ENCODE measurements at places on chromosomes 4 and X.

- no peak for DNase-seq
Observed at GRCh38 chr4:188374871-188375270, 235.6 kb downstream of the TRIML1 start.

- no peak for DNase-seq
Observed at GRCh38 chrX:148661035-148661434, 160.6 kb downstream of the AFF2 start.

DNA sequence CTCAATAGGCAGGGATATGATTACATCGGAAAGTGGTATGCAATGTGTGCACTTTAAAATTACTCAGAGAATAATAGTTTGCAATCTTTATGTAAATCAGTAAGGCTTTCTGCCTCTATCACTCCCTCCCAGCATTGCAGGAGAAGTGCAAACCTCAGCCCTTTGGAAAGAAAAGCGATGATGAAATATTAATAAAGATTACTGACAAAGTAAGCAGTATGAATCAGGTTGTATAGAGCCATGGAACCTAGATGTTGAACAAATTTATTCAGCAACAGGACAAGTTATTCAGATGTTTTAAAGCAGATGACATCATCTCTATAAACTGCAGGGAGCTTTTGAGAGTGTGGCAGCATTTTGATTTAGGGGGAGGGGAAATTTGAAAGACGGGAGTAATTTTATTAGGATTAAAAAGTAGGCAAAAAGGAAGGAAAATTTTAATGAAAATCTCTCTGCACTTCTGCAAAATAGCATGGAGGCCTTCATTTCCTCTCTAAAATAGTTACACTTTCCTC, 631.7 kb upstream of the GRIA3 start:
- DNase-seq, result no peak

DNA sequence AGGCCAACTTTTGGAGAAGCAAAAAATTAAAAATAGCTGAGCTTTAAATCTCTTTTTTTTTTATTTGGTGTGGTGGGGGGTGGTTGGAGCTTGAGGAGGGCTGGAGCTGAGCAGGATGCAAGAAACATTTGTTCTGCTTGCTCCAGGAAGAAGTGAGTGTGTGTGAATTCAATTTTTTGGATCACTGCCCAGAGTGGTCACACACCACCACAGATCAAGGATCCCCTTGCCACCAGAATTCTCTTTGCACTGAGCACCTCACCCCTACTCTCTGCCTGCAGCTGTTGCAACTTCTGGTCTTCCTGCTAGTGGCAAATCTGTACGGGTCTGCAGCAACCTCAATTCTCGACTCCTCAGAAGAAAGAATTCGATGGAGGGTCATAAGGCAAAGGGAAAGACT, 19.9 kb upstream of the PLP1 start:
- no peak for DNase-seq

DNA sequence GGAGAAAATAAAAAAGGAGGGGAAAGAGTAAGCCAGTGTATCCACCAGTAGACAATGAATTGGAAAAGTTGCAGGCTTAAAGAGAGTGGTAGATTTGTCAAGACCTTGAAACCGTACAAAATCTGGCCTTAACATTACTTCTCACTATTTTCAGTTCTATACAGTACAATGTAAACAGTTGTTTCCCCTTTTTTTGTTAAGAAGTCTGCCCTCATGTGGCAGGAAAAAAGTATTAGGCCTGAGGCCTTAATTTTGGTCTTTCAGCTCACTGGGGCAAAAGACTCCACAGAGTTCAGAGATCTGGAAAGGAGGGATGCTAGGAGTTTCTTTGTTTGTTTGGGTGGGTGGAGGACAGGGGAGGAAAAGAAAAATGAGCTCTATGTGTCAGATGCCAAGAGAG, 92.8 kb upstream of the CCDC160 start:
- no peak for DNase-seq
